ENCODE measurements at places on chromosomes 5 and 9. TPM values are rescaled to one million over a fixed set of nuclear protein-coding genes. Genes with fewer than 3 reads are reported as not detected.

Gene APBA1
- not detected for total RNA-seq

Gene NME5
- total RNA-seq: not detected

Gene CNTNAP3
- 48.8 TPM for total RNA-seq

Gene MYOT
- not detected for total RNA-seq

Data from A375 (cell line).